Activated naive CD4-positive, alpha-beta T cell treated with anti-CD3 and anti-CD28 coated beads, Interleukin-2, amount 50 U/mL, for 72 hours (primary cell): ENCODE measurements at places on chromosomes 11 and 22. TPM values are rescaled to one million over a fixed set of nuclear protein-coding genes. Genes with fewer than 3 reads are reported as not detected.

Gene CST6
- not detected for total RNA-seq

Gene CASP5
- not detected for total RNA-seq

DNA sequence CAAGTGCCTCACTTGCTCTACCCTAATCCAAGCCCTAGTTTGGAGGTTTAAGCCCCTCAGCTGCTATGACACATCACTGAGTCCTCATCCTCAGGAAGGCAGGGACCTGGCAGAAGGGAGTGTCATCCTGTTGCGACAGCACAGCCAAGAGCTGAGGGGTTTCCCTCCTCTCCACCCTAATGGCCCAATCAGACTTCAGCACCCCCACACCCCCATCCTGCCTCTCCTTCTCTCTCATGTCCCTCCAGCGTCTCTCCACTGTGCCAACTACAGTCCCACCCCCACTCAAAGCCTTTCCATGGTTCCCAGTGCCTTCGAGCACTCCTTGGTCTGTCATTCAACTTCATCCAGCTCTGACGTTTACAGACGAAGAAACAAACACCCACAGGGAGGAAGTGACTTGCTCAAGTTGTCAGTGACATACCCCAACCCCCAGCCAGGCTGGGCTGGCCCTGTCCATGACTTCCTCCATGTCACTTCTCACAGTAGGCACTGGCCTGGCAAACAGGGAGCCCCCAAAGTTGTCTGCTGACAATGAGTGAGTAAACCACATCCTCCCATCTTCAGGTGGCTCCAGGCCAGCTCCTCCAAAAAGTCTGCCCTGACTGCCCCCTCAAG lies 15.6 kb downstream of the ARAP1 start:
- peak; percentile 43 for DNase-seq

DNA sequence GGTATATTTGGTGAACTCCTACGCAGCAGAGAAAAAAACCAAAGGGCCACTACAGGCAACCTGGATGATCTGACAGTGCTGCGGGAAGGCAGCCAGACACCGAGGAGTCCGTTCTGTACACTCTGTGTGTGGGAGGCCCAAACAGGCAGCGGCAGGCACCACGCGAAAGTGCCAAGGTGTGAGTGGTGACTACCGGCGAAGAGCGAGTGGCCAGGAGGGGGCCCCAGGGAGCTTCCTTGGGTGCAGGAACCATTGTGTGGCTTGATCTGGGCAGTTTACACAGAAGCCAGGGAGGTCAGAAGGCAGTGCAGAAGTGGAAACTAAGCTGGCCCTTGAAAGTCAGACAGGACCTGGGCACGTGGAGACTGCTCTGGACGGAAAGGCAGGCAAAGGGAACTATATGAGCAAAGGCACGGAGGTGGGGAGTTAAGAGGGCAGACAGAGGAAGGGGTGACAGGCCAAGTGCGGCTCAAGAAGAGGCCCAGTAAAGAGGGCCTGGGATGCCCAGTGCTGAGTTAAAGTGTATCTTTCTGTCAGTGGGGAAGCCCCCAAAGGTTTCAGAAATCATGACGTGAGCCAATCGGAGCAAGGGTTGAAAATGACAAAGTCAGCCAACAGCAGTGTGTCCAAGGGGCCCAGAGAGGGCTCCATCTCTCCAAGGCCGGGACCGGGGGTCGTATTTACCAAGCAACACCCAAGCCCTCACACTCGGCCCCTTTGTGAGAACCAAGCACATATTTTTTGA lies 10.6 kb downstream of the TMEM184B start:
- no peak for DNase-seq

- DNase-seq: no peak
Measured at GRCh38 chr11:1049431-1049891, 12.9 kb upstream of the MUC6 start.

DNA sequence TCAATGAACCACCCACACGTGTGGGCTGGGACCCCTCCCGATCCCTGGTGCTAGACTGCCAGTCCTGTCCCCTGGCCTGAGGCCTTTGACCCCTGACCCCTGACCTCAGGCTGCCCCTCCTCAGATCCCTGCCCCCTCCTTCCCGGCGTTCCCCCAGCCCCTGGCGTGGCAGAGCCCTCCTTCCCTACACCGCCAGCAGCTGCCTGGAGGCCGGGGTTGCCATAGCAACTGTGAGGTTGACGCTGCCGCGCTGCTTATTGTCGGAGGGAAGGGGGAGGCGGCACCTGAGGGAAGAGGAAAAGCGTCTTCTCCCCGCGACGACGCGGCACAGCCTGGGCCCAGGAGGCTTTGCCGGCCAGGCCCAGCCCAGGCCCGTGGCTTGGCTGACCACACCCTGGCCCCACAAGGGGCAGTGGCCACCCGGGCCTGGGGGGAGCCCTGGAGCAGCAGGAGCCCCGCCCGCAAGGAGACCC lies 32.6 kb downstream of the SHANK3 start:
- no peak for DNase-seq

DNA sequence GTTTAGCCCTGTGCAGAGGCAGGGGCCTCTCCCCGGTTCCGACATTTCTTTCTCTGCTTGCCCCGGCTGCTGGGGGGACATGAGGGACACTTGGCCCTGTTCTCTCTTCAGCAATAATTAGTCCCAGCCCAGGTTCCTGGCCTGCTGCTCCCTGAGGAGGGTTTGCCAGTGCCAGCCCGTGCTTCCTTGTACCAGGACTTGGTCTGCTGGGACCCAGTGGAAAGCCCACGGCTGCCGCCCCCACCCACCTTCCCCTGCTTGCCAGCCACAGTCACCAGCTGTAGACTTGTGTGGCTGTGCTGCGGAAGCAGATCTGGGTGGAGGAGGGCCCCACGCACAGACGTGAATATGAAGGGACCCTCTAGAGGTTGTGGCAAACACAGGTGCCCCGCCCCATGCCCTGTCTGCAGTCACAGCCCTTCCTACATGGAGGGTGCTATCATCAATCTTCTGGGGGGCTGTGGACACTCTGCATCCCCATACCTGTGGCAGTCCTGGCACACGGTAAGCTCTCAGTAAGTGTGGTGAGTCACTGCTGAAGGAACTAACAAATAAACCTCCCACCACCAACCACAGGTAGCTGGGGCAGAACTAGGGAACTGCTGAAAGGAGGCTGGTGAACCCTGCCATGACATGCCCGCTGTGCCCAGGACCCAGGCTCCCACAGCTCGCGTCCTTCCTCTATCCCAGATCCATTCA lies 949 bp downstream of the TP53AIP1 start:
- no peak for DNase-seq

DNA sequence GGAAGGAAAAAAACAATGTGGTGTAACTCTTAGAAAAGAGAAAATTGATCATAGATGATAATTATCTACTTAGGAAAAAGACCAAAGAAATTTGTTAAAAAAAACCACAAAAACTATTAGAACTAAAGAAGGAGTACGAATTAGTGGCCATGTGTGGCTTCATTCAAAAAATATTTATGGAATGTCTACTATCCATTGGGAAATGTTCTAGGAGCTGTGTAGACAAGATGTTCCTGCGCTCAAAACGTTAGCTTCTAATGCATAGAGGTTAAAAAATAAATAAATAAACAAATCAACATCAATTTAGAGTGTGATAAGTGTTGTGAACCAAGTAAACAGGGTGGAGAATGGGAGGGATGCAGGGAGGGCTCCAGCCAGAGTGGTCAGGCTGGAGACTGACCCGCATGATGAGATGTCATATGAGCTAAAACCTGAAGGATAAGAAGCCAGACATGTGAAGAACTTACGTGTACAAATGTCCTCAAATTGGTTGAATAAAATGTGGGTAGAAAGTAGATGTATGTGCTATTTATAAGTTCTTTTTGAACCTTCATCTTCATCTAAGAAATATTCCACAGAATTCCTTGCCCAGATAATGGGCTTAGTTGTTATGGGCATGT lies 4.3 kb upstream of the EXPH5 start:
- no peak for DNase-seq

- DNase-seq: no peak
Measured at GRCh38 chr11:93737904-93738612, 3.2 kb downstream of the TAF1D start.
